ENCODE measurements at places on chromosomes 3 and 15.

DNA sequence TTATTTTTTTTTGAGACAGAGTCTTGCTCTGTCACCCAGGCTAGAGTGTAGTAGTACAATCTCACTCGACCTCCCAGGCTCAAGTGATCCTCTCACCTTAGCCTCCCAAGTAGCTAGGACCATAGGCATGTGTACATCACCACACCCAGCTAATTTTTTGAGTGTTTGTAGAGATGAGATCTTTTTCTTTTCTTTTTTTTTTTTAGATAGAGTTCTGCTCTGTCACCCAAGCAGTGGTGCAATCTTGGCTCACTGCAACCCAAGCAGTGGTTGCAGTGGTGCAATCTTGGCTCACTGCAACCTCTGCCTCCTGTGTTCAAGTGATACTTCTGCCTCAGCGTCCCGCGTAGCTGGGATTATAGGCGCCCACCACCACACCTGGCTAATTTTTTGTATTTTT is 5.2 kb downstream of the CEP97 start:
- DNase-seq, result no peak

DNA sequence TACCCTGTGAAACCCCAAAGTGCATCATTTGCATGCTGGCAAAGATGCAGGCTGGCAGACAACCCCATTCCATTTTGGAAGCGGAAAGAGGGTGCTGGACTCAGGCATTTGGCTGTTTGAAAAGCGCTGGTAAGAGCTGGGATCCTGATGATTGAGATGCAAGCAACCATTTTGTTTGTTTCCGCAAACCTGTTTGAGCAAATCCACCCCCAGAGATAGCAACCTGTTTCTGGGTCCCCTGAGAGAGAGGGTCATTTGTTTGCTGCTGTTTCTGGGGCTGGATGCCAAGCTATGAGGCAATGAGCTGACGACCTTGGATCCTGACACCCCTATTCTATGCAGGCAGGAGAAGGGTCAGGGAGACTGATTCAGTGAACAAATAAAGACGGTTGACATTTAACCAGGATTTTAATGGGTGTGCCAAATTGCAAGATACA is 9.8 kb downstream of the SLC6A1 start:
- DNase-seq, result no peak

DNA sequence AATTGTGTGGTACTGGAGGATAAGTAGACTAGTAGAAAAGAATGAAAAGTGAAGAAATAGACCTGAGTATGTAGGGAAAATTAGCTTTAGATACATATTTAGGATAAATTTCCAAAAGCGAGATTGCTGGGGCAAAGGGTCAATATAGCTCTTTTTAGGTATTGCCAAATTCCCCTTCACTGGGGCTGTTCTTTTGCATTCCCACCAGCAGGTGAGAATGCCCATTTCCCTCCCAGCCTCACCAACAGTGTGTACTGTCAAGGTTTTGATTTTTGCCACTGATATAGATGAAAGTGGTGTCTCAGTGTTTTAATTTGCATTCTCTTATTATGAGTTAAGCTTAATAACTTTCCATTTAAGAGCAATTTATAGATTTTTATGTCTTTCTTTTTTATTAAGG is 35.7 kb upstream of the BHLHE40 start:
- no peak for DNase-seq

DNA sequence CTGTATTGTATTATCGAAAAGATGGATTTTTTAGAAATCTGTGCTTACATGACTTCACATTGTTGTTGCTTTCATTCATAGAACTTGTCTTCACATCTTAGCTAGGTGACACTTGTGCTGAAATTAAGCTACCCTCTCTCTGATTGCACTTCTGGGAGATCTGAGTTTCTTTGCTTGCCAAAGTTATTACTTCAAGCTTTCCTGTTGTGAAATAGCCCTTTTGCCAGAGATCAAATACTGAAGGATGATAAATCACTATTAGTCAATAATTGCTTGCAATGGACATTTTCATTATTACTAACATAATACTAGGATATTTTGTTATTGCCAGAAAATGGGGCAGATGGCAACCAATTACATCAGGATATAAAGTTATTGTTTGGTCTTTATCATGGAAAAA is 34.7 kb downstream of the PIK3CA start:
- no peak for DNase-seq

DNA sequence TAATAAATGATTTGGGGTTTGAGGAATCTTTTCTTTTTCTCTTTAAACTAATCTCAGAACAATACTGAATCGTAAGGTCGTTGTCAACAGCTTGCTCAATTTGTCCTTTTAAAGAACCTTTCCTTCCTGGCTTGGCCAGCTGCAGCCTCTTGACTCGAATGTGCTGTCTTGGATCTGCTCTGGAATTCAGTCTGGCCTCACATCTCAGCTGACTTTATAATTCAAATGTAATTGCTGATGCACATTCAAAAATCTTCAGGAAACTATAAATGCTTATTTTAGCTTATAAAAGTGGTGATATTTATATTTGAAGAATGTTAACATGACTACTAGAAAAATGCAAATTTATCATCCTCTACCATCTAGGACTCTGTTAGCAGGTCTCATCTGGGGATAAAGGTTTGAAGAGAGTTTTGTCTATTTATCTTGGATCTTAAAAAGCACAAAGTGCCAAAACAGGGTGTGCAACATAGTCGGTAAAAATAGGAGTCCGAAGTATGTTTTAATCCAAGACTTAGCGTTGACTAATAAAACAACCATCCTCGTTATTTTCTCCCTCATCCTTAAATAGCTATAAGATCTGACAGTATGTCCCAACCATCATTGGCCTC is 1035.2 kb downstream of the MCTP2 start:
- no peak for DNase-seq

GRCh38 chr3:82085851-82086475 is 324.5 kb upstream of the GBE1 start:
- DNase-seq, result no peak

DNA sequence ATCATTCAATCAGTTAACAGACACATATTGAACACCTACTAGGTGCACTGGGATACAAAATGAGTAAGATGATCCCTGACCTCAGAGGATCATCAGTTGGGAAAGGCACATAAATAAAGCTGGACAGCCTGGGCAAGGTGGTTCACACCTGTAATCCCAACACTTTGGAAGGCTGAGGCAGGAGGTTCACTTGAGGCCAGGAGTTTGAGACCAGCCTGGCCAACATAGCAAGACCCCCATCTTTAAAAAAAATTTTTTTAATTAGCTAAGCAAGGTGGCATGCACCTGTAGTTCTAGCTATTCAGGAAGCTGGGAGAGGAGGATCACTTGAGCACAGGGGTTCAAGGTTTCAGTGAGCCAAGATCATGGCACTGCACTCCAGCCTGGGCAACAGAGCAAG is 3.7 kb upstream of the KLHL24 start:
- DNase-seq, result no peak

DNA sequence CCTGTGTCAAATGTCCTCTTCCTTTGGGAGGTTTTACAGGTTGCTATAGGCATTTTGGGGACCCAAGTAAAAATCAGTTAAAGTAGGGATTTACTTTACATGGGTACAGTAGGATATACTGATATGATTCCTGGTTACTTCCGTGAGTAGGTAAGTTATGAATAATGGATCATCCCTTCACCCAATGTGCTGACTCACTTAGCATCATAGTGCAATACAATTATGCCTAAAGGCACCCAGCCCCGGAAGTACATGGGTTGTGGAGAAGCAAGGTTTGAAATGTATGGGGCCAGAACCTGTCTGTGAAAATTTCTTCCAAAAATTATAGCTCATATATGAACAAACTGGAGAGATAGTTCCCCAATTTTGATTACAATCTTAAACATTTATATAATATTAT is 64.0 kb downstream of the GLB1 start:
- no peak for DNase-seq

- no peak for DNase-seq
Observed at GRCh38 chr15:31609906-31610305, 283.3 kb downstream of the KLF13 start.

DNA sequence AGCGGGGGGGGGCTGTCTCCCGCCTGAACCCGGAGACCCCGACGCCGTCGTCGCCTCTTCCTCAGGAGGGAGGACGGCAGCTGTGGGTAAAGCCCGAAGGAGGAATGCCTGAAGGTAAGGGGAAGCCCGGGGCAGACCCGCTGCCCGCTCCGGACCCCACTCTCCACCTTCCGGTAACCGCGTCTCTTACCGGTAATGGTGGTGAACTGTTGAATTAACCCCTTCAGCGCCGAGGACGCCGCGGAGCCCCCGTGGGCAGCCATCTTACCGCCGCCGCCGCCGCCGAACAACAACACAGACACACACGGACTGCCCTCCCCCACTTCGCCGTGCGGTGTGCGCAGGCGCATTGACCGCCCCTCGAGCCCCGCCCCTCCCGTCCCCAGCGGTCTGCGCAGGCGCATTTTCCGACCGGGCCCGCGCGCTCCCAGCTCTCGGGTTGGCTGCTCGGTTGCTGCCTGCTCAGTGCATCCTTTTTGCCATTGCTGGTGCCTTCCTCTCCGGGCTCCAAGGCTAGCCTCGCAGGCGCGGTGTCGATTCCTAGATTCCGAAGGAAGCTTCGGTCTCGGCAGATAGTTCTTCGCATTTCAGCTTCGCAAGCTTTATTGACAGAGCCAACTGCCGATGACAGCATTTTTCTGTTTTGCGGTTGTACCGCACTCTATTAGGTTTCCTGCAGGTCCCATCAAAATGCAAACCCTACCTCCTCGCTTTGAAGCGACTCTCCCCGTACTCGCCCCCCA is at the start of gene UBXN7:
TSS of gene UBXN7 (minus strand) at position 291 of the 743 bp plus-strand sequence. CDS start at position 263, 28 bp downstream.
- DNase-seq, result peak; percentile 95

DNA sequence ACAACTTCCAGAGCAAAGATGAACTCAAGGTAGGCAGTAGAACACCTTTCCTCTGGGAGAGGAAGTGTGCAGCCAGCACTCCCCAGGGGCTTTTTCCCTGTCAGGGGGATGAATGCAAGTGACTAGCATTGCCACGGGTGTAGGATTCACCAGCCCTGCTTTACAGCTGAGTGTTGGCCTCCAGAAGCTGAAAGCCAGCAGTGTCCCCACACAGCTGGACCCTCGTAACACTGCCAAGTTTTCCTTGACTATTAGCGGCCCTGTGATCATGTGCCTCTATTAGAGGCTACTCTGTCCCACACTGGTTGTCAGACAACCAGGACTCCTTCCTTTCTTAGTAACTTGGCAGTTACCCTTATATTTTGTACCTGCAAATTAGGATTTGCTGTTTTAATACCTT is 104.9 kb upstream of the MANF start:
- DNase-seq, result no peak

GRCh38 chr3:62975566-62975965 is 100.3 kb upstream of the CADPS start:
- DNase-seq, result no peak

- DNase-seq, result no peak
Observed at GRCh38 chr3:53137221-53137620, 7.0 kb upstream of the RFT1 start.

DNA sequence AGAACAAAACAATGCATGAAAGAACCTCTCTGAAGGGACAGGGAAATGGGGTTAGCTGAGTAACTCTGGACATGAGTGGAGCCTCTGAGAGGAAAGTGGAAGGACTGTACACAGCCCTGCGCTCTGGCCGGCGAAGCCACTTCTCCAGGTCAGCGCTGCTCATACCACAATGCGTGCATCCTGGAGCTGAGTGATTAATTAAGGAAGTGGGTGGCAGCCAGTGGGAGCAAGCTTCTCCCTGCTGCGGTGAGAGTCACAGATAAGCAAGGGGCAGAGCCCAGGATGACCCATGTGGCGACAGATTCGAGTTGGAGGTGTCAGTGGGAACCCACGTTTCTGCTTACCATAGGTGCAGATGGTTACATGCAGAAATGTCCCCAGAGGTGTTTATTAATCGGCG is 48.0 kb downstream of the KLF15 start:
- no peak for DNase-seq

DNA sequence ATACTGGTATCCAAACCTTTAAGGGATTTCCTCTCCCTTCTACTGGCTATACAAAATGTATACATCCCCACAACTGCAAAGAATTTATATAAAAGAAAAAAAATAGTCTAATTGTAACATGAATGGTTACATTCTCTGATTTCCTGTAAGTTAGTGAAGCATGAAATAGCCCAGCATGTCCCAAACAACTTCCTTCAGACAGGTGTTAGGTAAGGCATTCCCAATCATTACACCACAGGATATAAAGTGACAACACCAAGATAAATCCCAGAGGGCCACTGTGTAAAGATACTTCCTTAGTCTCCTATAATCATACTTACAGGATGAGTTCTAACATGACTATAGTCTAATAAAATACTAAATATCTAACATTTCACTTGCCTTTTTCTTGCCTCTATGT is 7.6 kb downstream of the CMTM6 start:
- DNase-seq, result no peak

DNA sequence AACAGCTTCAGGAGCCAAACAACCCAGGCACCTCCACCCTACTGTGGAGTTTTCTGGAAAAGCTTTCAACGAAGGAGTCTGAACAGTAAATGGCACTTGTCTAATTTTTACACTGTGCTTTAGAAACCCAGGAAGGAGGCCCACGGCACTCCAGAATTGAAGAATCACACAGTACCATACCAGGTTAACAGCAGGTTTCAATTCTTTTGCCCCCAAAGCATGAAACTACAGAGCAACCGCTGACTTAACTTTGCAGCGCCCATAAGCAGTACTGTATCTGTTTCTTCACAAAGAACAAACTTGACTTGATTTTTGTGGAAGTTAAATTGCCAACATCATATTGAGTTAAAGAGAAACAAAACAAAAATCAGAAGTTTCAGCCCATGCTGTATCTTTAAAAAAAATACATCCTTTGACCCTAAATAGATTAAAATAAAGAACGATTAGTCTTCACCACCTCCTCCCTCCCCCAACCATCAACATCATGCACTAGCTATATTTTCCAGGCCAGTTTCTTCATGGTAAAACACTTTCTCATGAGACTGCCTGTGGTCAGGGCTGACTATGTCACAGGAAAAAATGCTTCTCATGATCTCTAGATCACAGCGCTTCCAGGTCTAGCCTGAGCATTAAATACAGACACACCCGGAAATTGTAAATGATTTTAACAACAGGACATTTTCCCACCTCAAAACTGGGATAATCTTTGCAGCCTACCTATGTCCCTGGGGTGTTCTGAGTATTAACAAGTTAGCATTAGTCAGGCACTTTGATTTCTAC is 456.3 kb downstream of the FOXP1 start:
- no peak for DNase-seq

DNA sequence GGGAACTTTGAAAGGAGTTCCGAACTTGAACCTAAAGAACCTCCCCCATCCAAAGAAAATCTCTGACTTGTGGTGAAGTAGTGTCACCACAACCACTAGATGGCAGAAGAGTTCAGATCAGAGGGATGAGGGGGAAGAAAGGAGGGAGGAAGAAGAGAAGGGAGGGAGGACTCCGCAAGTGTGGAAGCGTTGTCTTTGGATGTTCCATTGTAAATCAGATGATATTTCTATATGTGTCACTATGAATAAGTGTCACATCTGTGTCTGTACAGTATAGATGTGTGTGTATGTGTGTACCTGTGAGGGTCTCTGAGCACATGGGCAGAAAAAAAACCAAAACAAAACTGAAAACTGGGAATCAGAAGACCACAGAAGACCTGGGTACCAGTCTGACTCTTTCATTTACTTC is 16.9 kb downstream of the SLC24A1 start:
- peak; percentile 5 for DNase-seq

DNA sequence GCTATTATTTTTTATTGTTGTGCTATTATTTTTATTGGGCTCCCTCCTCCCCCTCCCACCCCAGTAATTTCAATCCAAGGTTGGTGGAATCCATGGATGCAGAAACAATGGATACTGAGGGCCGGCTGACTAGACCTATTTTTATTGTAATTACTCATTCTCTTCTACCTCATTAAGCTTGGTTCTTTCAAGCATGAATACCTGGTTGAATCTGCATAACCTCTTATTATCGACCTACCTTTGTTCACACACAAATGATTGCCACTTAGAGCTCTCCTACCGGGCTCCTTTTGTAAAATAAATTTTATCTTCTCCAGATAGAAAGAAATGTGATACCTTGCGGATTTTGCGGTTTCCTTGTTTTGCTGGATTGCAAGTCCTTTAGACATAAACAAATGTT is 31.6 kb downstream of the BTD start:
- no peak for DNase-seq

All from activated gamma-delta T cell treated with anti-CD3 and anti-CD28 coated beads, Interleukin-2, amount 50 U/mL, for 16 hours (primary cell).